ENCODE measurements at places on chromosomes 3 and 15.
A peak's percentile ranks its signal among the peaks of the same experiment; 100 is the strongest.

GRCh38 chr15:70582143-70582945, 181.0 kb downstream of the UACA start:
- no peak overlapping the region for H3K27ac ChIP-seq
- no peak for DNase-seq
- no peaks in the 10 kb centered on the region for H3K36me3 ChIP-seq
- H3K27me3 ChIP-seq = peaks cover 30% of the 10 kb centered on the region
- no peak overlapping the region for H3K4me3 ChIP-seq
- peaks cover 2% of the 10 kb centered on the region for H3K4me1 ChIP-seq

GRCh38 chr3:49899815-49900214, 3.9 kb downstream of the MST1R start:
- DNase-seq = no peak
- peaks cover 6% of the 10 kb centered on the region for H3K4me1 ChIP-seq
- H3K36me3 ChIP-seq = no peaks in the 10 kb centered on the region
- no peak overlapping the region for H3K27ac ChIP-seq
- no peaks in the 10 kb centered on the region for H3K27me3 ChIP-seq

- DNase-seq = no peak
- H3K27me3 ChIP-seq = no peaks in the 10 kb centered on the region
- H3K4me3 ChIP-seq = no peak overlapping the region
- H3K27ac ChIP-seq = no peak overlapping the region
These were observed 2.3 kb downstream of the STARD5 start for GRCh38 chr15:81321667-81322066.

- no peak overlapping the region for H3K4me3 ChIP-seq
- no peak for DNase-seq
- no peaks in the 10 kb centered on the region for H3K27me3 ChIP-seq
- no peak overlapping the region for H3K27ac ChIP-seq
- no peaks in the 10 kb centered on the region for H3K36me3 ChIP-seq
- no peaks in the 10 kb centered on the region for H3K4me1 ChIP-seq
These were observed 40.4 kb downstream of the TM2D3 start for GRCh38 chr15:101611580-101612299.

DNA sequence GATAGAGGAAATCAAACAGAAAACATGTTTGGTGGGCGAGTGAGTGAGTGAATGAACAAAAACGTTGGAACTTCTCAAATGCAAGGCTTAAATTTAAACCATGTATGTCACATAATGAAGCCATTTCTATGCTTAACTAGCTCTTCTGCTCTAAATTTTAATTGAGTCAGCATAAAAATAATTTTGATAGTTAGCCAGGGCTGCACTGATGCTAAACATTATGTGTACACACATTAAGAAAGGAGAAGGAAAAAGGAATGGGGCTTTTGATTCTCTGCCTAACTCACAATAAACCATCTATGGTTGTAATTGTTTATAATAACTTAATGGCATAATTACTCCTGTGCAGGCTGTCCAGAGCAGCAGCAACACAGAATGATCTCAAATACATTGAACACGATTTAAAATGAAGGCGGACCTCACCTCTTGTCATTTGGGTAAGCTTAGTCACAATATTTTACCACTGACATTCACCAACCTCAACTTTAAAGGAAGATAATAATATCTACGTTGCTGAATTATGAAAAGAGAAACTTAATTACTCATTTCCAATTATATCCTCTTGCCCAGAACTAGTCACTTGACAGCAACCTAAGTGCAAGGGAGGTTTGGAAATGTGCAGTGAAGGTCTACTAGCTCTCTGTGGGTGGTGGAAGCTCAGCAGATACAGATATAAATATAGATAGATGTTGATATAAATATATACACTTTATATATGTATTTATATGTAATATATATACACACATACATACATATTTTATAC, 318.4 kb upstream of the TRIM42 start:
- H3K36me3 ChIP-seq = no peaks in the 10 kb centered on the region
- no peak overlapping the region for H3K4me3 ChIP-seq
- no peak overlapping the region for H3K27ac ChIP-seq
- no peaks in the 10 kb centered on the region for H3K4me1 ChIP-seq
- peaks cover 6% of the 10 kb centered on the region for H3K27me3 ChIP-seq
- DNase-seq = no peak

- no peak overlapping the region for H3K4me3 ChIP-seq
- no peak overlapping the region for H3K27ac ChIP-seq
- no peaks in the 10 kb centered on the region for H3K27me3 ChIP-seq
- H3K4me1 ChIP-seq = peaks cover 13% of the 10 kb centered on the region
- no peak for DNase-seq
- peaks cover 57% of the 10 kb centered on the region for H3K36me3 ChIP-seq
These were observed 66.7 kb downstream of the MEF2A start for GRCh38 chr15:99632521-99632920.

DNA sequence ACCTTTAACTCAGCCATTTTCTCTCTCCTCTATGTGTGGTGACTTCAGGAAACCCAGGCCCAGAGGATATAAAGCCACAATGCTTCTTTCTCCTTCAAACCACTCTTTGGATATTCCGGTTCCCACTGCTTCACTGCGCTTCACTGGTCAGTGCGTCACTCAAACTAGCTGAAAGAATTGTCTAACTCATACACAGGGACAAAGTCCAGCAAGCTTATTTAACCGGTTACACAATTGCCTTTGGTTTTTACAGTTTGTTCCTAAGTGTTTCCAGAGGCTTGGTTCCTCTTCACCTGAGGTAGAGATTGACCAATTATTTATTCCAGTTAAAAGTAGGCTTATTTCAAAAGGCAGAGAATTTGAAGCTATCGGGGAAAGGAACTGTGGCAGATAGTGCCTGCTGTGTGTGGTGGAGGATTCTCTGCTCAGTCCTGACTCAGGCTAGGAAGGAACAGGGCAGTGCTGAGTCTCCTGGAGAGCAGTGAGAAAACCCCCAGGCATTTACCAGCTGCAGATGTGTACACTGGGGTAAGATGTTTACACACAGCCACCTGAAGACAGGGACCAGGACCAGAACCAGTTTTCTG, at the start of gene HGD:
Gene HGD, minus strand, starts transcription at position 145 of the 587 bp plus-strand sequence. Its CDS starts 128 bp downstream, at position 17.
- H3K4me1 ChIP-seq = peaks cover 11% of the 10 kb centered on the region
- H3K27me3 ChIP-seq = peaks cover 3% of the 10 kb centered on the region
- no peak within 1 kb of the TSS for H3K4me3 ChIP-seq
- DNase-seq = no peak

DNA sequence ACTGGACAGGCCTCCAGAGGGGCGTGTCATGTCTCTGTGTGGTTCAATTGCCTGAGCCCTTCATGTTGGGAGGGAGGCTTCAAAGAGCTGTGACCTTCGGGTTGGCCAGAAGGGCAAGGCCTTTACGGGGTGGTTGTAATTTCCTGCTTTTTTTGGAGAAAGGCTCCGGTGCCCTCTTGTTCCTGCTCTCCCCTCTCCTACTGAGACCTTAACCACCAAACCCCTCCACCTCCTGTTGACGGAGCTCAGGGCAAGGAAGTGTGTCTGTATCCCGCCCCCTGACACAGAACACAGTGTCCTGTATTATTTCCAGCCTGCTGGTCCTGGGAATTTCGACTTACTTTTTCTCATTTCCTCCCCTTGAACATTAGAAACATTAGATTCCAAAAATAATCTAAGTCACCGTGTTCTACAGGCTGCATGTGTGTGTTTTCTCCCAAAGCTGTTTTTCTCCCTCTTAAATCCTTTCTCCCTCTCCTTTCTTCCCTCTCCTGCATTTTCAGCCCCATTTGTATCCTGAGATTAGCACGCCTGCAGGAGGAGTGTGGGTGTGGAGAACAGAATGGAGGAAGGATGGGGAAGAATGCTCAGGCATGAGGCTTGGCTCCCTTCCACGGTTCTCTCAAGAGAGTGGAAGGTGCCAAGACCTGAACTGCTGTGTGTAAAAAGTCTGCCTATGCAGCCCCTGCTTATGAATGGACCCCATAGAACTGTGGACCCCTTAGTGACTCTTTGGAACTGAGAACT, 285.4 kb upstream of the ROPN1 start:
- DNase-seq = no peak
- H3K27me3 ChIP-seq = no peaks in the 10 kb centered on the region
- H3K4me3 ChIP-seq = no peak overlapping the region
- H3K27ac ChIP-seq = no peak overlapping the region

GRCh38 chr15:99059010-99059981, 45.6 kb upstream of the SYNM start:
- peaks cover 43% of the 10 kb centered on the region for H3K27me3 ChIP-seq
- no peak overlapping the region for H3K27ac ChIP-seq
- no peaks in the 10 kb centered on the region for H3K36me3 ChIP-seq
- H3K4me3 ChIP-seq = peak overlapping the region; percentile 60
- peaks cover 4% of the 10 kb centered on the region for H3K4me1 ChIP-seq
- DNase-seq = peak; percentile 34

GRCh38 chr3:45057557-45057956, 31.5 kb downstream of the CLEC3B start:
- peak overlapping the region; percentile 30 for H3K27ac ChIP-seq
- DNase-seq = no peak
- H3K27me3 ChIP-seq = no peaks in the 10 kb centered on the region
- H3K36me3 ChIP-seq = no peaks in the 10 kb centered on the region

GRCh38 chr3:49721896-49722781, 1.6 kb downstream of the GMPPB start:
- no peaks in the 10 kb centered on the region for H3K27me3 ChIP-seq
- H3K27ac ChIP-seq = peak overlapping the region; percentile 94
- peaks cover 29% of the 10 kb centered on the region for H3K36me3 ChIP-seq
- peaks cover 22% of the 10 kb centered on the region for H3K4me1 ChIP-seq
- DNase-seq = no peak

DNA sequence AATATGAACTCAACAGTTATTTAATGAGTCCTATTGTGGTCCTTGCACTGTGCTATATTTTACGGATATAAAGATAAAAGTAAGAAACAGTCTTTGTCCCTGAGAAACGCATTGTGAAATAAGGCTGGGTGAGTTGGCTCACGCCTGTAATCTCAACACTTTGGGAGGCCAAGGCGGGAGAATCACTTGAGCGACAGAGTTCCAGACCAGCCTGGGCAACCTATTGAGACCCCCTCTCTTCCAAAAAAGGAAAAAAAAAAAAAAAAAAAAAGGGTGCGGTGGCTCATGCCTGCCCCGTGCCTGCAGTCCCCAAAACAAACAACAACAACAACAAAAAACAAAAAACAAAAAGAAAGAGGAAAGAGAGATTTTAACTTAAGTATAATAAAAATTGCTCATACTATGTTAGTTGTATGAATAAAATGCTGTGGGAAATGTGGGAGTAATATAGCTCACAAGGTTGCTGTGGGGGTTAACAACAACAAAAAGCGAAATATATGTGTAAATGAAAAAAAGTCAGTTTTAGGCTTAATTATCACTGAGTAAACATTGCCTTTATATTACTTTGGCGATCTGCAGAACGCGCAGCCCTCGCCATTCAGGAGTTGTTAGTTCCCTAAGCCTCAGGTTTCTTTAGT, 461 bp upstream of the FNDC3B start:
- H3K4me3 ChIP-seq = peak overlapping the region; percentile 98
- H3K27me3 ChIP-seq = peaks cover 10% of the 10 kb centered on the region
- no peak overlapping the region for H3K27ac ChIP-seq
- DNase-seq = no peak
- H3K4me1 ChIP-seq = peaks cover 25% of the 10 kb centered on the region
- H3K36me3 ChIP-seq = peaks cover 9% of the 10 kb centered on the region

DNA sequence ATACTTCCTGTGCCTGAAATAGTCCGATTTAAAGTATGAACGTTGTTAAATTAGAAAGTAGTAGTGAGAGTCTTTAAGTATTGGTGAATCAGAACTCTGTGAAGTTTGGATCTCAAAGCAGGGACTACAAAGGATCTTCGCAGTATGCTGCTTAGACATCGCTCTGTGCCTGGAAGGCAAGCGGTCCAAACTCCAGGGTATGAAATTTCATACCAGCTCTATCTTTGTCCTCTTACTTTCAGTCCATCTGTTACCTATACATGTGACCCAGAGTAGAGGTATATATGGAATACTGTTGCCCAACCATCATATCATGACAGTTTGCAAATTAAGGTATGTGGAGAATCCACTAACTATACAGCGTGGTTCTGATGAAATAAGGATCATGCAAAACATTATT, 34.5 kb downstream of the VPS8 start:
- no peak overlapping the region for H3K4me3 ChIP-seq
- no peaks in the 10 kb centered on the region for H3K4me1 ChIP-seq

DNA sequence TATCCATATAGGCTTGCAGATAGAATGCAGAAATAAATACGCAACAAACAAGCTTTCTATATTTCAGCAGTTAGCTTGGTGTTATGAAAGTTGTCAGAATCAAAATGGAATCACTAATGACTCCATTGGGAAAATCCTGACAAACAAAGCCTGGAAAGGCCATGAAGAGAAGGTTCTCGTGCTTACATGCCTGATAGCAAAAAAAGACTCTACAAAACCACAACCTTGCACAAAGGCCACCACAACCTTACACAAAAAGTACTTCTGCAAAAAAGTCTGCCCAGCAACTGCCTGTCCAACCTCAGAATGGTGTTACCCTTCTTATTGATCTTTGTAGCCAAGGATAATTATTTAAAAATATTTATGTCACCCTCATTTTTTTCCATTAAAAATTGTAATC, 14.4 kb upstream of the PLSCR1 start:
- no peaks in the 10 kb centered on the region for H3K36me3 ChIP-seq
- no peak for DNase-seq
- peaks cover 7% of the 10 kb centered on the region for H3K4me1 ChIP-seq
- H3K27me3 ChIP-seq = peaks cover 12% of the 10 kb centered on the region
- H3K4me3 ChIP-seq = no peak overlapping the region

- H3K36me3 ChIP-seq = peaks cover 40% of the 10 kb centered on the region
- peak overlapping the region; percentile 99 for H3K27ac ChIP-seq
- peak overlapping the region; percentile 98 for H3K4me3 ChIP-seq
These were observed 793 bp upstream of the FANCD2 start for GRCh38 chr3:10025205-10026083.

Data from activated T-helper 2 cell treated with anti-CD3 and anti-CD28 coated beads, Interferon-gamma antibody, Interleukin-2, Interleukin-4, amounts not matched to agents 10 μg/mL and 5 μg/mL and 100 μg/mL, durations not matched to agents 14 hours and 24 hours and 36 hours (primary cell).